ENCODE measurements at places on chromosomes 7 and 10.
A peak's percentile ranks its signal among the peaks of the same experiment; 100 is the strongest.

GRCh38 chr10:3836222-3836820 lies 51.3 kb upstream of the KLF6 start:
- DNase-seq: peak; percentile 50

DNA sequence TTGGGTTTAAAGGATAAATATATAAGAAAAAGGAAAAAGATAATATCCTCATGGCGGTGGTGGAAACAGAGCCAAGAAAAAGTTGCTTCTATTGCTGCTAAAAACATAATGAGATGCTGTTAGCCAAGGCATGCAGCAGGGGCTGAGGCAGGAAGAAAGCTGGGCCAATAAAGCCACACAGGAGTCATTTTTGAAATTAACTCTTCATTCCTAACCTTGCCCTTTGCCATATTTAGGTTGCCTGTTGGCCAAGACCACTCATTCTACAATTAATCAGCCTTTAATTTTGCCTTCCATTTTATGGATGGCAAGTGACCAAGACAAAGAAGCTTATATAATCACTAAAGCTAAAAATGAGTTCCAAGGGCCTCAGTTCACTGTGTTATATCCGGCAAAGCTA lies 58.2 kb downstream of the ARMH3 start:
- DNase-seq: no peak

GRCh38 chr10:89604200-89604599 lies 40.8 kb downstream of the PANK1 start:
- no peak for DNase-seq

- no peak for DNase-seq
Measured at GRCh38 chr10:105252911-105253310, 611.8 kb downstream of the SORCS3 start.

DNA sequence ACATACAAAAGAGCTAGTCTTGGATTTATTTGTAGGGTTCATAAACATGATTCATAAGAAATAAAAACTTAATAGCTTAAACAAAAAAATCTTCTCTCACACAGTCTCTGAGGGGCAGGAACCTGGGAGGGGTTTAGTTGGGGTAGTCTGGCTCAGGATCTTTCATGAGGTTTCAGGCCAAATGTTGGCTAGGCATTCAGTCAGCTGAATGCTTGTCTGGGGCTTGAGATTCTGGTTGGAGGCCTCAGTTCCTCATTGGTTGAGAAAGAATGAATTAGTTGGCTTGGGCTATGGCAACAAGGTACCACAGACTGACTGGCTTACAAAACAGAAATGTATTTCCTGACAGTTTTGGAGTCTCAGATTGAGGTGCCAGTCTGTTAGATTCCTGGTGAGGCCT lies 74.3 kb downstream of the ANKRD7 start:
- DNase-seq: no peak

- no peak for DNase-seq
Measured at GRCh38 chr7:70568674-70569334, 563.1 kb upstream of the GALNT17 start.

DNA sequence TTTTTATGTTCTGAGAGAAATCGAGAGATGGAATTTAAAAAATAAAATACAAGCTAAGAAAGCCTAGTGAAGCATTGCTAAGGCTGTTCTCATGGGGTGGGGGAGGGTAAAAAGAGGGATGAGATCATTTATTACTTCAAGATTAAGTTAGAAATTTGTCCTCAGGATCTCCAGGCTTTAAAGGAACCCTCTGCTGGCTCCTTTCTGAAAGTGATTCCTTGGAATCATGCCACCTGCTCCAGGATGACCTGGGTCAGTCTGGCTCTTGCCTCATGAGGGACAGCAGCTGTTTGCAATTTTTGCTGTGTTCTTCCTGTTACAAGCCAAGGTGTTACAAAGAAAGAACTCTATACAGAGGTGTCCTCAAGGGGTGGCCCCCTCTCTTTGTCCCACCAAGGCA lies 69.8 kb downstream of the CDK1 start:
- no peak for DNase-seq

DNA sequence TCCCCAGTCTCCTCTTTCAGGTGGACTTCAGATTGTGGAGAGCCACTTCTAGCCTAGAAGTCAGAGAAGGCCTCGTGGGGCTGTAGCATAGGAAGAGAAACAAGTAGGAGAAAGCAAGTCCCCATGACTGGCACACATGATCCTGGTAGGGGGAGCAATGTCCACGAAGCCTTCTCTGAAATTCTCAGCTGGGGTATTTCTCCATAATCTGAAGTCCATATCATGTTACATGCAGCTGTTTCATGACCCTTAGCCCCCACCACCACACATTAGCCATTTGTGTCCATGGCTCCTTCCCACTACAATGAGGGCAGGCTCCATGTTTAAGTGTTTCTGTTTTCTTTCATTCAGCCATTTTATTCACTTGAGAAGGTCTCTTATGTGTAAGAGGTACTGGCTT lies 43.2 kb downstream of the LAMB4 start:
- no peak for DNase-seq

DNA sequence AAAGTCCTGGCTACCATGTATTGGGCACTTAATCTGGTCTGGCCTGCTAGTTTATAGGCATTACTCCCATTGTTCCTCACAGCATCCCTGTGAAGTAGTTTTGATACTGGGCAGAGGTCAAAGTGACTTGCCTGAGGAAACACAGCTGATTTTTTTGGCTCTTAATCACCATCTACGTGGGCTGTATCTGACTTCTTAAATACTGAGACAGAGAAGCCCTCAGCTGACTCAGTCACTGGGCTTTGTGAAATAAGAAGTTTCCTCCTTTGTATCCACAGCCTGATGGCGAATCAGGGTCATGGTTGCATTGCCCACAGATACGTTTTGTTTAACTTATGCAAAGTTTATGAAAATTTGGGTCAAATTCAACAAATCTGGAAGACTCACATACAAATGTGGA lies 13.2 kb downstream of the TACR2 start:
- DNase-seq: no peak

DNA sequence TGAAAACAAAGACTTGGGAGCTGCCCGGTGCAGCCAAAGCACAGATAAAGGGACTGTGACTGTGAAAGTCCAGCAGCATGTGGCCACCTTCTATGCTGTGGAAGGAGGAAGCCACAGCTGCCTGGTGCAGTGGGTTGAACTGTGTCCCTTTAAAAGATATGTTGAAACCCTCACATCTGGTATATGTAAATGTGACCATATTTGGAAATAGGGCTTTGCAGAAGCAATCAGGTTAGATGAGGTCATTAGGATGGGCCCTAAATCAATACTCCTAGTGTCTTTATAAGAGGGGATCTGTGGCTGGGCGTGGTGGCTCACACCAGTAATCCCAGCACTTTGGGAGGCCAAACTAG lies 136.9 kb downstream of the GLI3 start:
- DNase-seq: no peak

DNA sequence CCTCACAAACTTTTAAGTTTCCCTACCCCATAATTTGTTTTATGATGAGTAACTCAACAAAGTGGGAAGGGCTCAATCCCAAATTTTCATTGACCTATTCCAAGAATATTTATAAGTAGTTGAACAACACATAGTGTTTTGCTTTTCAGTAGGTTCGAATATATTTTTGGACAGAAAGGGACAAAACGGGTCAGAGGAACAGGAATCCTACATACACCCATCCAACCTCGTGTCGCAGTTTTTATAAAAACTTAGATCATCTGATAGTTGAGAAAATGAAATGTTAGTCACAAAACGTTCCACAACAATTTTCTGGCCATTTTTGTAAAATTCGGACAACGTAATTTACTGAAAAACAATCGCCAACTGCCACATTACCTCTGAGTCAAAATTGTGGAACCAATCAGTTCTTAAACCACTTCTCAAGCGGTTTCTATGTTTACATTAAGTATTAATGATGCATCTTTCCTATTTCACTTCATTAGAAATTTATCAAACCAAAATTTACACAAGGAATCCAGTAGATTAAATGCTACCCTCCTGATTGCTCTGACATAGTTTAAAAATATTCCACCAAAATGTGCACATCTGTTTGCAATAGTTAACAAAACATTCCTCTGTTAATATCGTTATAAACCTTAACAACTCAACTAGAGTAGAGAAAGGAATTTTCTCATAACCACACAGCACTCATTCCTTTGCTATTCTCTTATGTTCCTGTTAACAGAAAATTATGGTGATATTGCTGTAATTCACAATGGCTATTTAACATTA lies 6.3 kb downstream of the WNT16 start:
- no peak for DNase-seq

GRCh38 chr10:114487815-114488536 lies 83.7 kb upstream of the AFAP1L2 start:
- no peak for DNase-seq

Data from CD4-positive, alpha-beta T cell treated with Interferon alpha-2 for 1 hour (primary cell).